ENCODE measurements at places on chromosomes 1 and 21.
A peak's percentile ranks its signal among the peaks of the same experiment; 100 is the strongest.

- peak; percentile 84 for DNase-seq
Measured at GRCh38 chr1:113073479-113073950, 517 bp downstream of the LRIG2 start.

GRCh38 chr1:204598319-204598969, 82.2 kb downstream of the MDM4 start:
- no peak for DNase-seq

GRCh38 chr1:181112071-181112929, 23.8 kb downstream of the IER5 start:
- DNase-seq, result peak; percentile 95

DNA sequence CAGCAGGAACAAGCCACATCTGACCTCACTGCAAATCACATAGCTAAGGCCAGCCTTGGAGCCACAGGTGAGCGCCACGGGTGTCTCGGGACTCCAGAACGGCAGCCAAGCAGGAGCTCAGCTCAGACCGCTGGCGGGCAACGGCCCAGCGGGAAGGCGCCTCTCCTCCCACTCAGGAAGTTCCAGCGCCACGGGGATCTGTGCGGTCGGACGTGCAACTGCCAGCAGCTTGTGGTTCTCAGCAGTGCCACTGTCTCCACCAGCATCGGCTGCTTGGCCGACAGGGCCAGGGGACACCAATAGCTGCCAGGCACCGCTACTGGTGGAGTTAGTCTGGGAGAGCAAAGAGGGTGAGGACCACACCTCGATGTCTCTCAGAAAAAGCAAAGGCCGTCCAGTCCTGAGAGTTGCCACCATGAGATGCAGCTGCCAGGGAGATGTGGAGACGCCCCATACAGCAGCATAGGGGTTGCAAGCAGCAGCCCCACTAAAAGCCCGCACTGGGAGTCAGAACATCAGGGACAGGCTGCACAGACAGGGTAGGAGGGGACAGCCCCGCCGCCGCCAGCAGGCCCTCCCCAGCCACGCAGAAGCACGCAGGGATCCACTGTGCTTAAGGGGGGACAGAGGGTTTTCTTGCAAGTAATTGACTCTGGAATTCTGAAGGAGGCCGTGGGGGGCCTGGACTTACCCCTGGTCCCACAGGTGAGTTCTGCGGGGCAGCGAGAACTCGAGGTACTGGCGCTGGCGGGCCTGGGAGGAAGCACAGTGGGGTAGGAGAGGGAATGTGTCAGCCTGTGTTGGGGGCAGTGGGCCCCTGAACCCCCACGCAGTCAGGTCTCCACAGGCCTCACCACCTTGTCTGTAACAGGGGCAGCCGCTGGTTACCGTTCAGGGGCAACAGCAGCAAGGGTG, 83.5 kb downstream of the NPHP4 start:
- DNase-seq, result no peak

- DNase-seq, result no peak
Measured at GRCh38 chr1:16644193-16644481, 22.6 kb downstream of the RNU1-3 start.

DNA sequence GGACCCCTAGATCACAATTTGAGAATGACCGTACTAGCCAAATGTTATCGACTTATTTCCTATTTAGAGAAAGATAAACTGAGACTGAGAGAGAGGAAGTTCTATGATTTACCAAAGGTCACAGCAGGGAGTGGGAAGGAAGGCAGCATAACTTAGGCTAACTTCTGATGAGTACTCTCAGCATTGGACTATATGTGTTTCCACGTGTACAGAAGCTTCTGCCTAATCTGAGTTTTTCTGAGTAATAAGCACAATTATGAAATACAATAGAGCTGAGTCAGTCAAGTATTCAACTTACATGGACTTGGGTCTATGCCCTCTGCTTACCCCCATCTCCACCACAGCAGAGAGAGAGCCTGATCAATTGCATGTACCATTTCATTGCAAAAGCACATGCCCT, 88.1 kb upstream of the HIVEP3 start:
- DNase-seq, result no peak

DNA sequence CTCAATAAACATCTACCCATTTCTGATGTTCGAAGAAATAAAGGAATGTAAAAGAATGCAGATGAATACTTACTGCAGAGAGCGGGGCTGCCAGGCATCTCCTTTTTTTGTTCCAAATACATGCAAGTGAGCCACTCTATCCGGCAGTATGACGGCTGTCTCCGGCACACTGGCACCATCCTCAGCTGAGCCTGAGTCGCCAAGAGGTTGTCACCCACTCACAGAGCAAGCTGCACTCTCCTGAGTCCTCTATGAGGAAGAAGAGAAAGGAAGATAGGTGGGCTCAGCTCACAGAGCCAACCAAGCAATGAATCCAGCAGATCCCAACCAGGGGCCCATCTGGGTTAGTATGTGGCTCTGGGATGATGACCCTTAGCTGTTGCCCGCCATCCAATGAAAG, 65.3 kb downstream of the CD46 start:
- no peak for DNase-seq

DNA sequence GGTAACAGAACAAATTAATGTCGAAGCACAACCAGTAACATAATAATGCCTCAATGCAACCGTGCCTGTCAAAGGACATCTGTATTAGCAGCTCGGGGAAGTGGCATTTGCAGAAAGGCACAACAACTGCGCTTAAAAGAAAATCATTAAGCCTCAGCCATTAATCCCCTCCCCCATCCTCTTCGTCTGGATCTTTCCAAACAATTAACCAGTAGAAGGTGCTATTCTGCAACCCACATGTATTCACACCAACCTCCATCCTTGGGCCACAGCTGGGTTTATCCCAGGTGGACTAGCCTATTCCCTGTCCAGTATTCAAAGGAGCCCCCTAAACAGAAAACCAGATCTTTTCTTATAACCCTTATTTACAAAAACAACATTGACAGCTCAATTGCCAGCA, 2.6 kb downstream of the RERE start:
- DNase-seq, result peak; percentile 33

DNA sequence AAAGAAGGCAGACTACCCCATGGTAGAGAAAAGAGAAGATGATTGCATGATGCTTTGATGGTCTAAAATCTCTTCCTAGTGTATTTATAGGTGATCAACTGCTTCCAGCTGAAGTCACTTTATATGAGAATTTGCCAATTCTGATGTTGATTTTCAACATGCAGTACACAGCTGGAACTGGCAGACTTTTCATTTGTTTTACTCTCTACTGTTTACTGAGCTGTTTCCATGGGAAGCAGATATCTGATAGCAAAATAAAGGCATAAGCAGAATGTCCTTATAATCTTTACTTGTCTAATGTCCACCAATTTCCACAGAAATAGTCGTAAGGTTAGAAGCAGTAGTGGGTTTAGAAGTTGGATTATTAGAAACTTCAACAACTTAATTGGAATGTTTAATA, 74.9 kb downstream of the SYDE2 start:
- peak; percentile 80 for DNase-seq

DNA sequence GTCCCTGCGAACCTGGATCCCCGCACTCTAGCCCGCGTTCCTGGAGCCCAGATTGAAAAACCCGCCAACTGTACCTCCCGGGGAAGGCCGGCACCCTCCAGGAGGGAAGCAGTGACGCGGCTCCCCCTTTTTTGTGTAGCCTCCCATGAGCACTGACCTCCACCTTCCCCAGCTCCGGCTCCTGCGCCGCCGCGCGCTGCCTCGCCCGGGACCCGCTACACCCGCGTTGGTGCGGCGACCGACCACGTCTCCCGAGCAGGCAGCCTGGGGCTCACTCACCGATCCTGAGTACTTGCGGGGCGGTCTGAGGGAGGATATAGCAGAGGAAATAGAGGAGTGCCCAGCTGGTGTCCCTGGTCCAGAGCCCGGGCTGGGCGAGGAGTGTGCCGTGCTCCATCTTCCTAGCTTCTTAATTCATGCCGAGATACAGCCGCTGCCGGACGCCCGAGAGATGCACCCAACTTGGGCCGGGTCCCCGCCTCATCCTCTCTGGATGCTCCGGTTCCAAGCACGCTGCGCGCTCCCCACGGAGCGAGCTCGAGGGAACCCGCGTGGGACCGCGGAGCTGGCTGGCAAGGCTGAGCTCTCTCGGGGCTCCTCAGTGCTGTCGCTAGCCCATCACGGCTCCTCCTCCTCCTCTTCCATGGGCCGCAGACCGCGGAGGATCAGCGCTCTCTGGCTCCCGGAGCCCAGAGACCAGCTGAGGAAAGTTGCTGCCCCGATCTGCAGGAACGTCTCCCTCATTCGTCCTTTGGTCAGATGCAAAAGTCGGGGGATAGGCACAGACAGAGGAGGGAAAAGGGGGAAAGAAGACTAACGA, 482 bp downstream of the GRIK1 start:
- DNase-seq, result peak; percentile 50

DNA sequence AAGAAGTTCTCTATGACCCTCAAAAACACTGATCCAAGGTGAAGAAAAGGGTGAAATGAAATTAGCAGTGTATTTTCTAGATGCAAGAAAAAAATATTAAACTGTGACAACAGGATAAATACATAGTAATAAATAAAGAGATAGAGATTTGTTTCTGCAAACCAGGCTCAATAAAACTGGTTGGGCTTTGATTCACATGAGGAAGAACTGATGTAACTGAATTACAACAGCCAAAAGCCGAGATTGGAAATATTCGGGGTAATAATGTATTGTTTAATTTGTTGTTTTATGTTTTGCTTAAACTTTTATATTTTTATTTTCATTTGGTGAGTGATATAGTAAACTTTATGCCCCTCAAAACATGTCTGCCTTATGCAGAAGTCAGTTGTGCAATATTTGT, 285.0 kb downstream of the BRINP3 start:
- no peak for DNase-seq

GRCh38 chr1:224454402-224455055, 19.9 kb upstream of the WDR26 start:
- peak; percentile 93 for DNase-seq

DNA sequence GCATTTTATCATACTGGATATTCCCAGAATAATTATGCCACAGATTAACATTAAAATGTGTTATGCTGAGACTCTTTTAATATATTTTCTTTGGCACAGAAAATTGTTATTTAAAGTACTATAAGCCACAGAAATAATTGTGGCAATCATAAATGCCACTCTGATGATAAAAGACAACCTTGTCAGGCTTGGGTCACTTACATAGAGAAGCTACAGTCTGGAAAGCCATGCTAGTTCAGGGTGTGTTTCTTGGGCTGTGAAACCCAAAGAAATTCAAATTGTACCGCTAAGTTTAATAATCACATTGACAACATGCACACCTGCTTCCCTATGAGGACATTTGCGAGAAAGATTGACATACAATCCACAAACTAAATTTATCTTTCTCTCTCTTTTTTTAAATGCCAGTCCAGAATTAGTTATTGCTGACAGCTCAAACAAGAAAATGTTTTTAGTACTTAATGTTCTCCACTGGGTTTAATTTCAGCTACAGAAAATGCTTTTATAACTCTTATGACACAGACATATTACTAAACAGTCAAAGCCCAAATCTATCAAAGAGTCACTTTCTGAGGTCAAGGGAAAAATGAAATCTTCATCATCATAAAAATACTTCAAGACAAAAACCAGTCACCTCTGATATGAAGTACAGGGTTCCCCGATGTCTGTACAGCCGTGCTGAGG, 38.7 kb downstream of the TTC13 start:
- DNase-seq, result no peak

- DNase-seq, result peak; percentile 26
Measured at GRCh38 chr1:173475564-173476196, 1.5 kb upstream of the PRDX6 start.

GRCh38 chr1:73674945-73675561, 522.9 kb downstream of the LRRIQ3 start:
- peak; percentile 70 for DNase-seq
